ENCODE measurements at places on chromosomes 12 and 14.

- DNase-seq, result no peak
Observed at GRCh38 chr12:105574056-105574715, 243.7 kb downstream of the C12orf75 start.

DNA sequence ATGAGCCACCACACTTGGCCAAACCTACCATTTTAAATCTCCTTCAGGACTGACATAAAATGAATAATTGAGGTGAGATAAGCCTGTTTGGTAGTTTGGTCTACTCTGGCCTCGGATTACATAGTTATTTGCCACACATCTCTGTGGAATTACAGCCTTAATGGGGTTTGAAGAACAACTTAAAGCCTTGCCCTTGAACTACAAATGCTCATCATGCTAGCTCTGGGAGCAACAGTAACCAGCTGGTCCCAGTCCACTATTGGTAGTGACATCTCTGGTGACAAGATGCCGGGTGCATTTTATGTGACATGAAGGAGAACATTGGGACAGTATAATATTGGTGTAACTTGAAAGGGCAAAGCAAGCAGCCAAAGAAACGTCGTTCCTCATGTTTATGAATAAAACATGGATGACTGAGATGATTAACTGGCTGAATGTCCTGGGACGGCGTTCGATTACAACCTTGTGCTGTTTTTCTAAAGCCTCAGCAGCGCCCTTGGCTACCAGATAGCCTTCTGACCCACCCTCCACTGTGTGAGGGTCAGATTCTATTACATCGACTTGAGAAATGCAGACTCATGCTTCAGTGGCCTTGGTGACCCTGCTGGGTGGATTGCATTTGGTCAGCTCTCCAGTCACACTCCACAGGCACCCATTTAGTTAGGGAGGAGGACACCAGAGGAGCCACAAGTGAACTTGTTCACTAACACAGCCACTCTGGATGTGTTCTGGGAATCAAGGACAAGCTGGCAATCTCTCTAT lies 41.5 kb downstream of the BEST3 start:
- DNase-seq, result no peak

- no peak for DNase-seq
Observed at GRCh38 chr14:75299059-75299458, 20.4 kb downstream of the FOS start.

GRCh38 chr14:66000766-66001165 lies 485.4 kb upstream of the CCDC196 start:
- no peak for DNase-seq

GRCh38 chr14:86858031-86858430 lies 1135.0 kb downstream of the GALC start:
- no peak for DNase-seq

DNA sequence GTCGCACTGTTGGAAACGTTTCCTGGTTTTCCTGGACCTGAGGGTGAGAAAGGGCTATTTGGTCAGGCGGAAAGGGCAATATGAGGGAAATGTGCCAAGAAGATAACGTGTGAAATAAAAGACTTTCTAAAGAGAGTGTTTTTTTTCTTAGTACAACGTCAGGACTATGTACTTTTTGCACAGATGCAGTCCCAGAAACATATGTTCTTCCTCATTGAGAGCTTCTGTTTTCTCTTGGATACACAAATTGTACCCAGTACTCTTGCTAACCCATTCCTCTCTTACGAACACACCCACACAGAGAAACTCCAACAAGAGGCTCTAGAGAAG lies 669 bp upstream of the PKP2 start:
- DNase-seq, result peak; percentile 32

DNA sequence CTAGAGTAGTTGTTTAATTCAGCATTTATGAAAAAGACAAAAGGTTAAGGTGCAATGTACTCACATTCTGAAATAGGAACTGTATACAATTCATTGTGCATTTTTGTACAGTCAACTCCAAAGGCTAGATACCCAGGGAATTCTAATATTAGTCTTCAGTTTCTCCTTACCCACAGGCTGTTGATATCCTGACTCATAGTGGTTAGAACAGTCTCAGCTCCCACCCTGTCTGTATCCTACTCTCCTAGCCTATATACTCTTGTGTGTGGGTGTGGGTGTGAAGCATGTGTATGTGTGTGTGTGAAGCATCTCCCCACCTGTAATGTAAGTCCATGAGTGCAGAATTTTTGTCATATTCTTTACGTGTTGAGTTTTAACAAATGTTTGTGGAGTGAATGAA lies 229.5 kb downstream of the NAV3 start:
- DNase-seq, result no peak

- no peak for DNase-seq
Observed at GRCh38 chr12:22353615-22354325, 19.3 kb upstream of the ST8SIA1 start.

DNA sequence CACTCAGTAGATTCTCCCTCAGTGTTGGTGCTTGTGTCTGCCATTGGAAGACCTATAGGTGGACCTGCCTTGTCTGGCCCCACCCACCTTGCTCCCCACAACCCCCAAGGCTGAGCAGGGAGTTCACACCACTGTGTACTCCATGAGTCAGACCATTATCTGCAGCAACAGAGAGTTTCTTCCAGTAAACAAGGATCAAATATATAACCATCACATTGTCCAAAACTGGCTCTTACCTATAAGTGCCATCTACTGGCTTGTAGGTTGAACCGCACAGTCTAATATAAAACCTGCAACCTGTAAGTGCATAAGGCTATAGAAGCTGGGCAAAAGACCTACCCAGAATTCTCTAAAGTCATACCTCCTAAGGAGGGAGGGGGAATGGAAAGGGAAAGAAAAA lies 7.9 kb downstream of the TAS2R13 start:
- no peak for DNase-seq

GRCh38 chr12:104687823-104688573 lies 231.2 kb downstream of the CHST11 start:
- DNase-seq, result no peak

- no peak for DNase-seq
Observed at GRCh38 chr14:51999084-51999483, 9.7 kb downstream of the RTRAF start.

DNA sequence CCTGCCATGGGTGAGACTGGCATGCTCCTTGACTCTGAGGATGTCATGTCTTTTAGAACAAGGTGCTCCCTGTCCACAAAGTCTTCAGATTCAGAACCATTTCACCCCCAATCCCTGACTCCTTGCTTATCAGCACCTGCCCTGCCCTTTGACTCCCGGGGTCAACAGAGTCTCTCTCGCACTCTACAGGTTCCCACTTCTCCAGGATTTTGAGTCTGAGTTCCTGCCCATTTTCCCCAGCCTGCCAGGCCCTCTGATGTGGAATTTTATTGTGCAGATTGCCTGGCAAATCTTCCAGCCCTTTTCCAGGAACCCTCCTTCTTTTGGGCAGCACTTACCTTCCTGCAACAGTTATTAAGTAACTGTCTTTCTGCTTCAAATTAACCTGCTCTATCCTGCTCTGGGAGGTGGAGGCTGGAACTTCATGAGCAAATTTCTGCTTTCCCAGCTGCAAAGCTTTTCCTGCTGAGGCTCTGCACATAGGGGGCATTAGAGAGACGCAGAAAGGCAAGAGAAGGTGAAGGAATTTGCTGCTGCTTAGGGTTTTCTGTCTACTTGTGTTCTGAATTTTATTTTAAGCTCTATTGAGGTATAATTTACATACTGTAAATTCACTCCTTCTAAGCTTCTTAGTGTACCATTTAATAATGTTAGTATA lies 259.1 kb downstream of the PCNX1 start:
- DNase-seq, result peak; percentile 71

GRCh38 chr14:67463900-67464299 lies 24.6 kb downstream of the TMEM229B start:
- DNase-seq, result no peak
